ENCODE measurements at places on chromosomes 2 and 18.

GRCh38 chr2:216090369-216090786, 8.7 kb downstream of the TMEM169 start:
- no peak for DNase-seq

- DNase-seq, result no peak
Observed at GRCh38 chr2:97849881-97850528, 136.6 kb downstream of the ZAP70 start.

DNA sequence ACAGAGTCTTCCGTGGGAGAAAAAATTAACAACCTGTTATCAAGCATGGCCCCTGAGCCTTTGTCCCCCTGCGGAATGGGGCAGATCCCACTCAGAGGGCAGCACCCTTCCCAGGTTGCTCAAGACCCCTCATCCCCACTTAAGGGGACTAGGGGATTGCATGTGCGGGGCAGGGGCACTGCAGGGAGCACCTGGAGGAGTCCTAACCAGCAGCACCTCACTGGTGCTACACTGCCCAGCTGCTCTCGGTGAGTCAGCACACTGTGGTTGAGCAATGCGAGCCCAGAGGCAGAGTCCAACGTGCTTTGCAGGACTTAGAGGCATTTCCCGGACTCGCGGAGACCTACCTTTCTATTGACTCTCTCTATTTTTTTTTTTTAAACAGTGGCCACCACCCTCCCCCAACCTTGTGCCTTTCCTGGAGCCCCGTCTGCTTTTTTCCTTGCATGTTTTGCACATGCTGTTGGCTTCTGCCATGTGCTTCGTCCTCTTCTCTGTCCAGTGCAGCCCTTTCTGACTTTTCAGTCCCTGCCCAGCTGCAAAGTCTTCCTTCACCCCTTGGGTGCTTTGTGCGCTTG, 74.0 kb downstream of the IL1R2 start:
- DNase-seq, result no peak

DNA sequence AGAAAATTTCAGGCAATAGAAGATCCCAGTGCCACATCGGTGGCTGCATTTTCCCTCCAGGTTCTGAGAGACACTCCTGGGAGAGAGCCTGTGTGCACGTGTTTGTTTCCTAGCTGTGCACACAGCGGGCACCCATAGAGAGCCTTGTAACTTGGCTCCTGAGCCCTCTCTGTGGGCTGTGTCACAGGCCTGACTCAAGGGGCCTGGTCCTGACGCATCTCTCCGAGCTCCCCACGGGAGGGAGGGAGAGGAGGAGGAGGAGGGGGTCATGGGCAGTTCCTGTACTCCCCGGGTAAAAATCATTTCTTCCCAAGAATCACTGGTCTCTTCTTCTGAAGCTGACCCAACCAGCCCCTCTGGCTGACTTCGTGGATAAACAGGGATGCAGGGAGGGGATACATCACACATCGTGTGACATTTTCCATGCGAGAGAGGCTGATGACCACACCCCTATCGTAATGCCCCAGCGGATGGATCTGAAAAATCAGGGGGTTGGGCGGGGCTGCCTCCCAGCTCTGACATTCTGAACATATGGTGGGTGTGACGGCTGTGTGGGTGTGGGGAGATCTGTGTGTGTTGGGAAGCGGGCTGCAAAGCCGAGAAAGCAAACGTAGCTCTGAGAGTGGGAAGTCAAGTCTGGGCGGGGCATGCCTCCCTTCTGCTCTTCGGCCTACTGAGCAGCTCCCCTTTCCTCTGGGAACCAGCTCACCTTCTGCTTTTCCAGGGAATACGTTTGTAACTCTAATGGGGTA, 308.3 kb upstream of the HS6ST1 start:
- DNase-seq, result no peak

DNA sequence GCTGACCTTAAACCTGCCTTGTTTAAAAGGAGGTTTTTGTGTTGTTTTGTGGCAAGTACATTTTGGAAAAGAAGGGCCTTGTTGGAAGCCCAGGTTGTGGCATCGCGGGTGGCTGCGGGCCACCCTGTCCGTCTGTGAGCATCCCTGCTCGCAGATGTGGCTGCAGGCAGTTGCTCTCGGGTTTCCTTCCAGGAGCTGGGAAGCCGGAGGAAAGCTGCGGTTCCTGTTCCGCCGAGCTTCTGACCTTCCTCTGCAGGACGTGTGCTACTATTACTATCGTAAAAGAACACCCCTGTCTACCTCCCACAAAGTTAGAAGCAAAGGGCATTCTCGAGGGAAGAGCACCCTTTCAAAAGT, 766 bp downstream of the MFF start:
- DNase-seq, result no peak

DNA sequence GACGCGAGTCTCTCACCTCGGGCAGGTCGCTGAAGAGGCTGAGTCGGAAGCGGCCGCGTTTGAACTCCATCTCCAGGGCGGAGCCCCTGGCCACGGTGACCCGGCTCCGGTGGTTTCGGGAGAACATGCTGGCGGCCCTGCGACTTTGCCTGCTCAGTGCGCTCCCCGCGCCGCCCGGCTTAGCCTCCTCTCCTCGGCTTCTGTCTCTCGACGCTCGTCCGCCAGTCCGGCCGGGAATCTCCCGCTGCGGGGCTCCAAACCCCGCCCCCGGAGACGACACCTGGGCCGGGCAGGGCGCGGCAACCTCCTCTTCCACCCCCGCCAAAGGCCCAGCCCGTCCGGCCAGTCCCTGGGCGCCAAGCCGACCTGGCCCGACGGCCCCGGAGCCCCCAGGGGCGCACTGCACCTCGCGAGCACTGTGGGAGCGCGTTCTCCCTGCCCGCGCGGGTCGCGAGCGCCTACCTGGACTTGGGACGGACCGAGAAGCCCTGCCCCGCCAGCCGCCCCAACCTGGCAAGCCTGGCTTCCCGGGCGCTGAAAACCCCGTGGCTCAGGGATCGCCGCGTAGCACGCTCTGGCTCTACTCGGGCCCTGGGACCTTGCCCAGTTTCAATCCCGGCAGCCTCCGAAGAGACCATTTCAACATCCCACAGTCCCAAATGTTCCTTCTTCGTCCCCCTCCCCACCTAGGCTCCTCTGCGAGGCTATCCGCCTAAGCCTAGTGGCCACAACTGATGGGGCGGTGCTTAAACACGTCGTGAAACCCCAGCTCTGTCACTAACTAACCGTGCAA, at the start of gene RTKN:
RTKN (minus strand) TSS at position 248 of the 793 bp plus-strand sequence; CDS start at position 127, 121 bp downstream.
- no peak for DNase-seq

DNA sequence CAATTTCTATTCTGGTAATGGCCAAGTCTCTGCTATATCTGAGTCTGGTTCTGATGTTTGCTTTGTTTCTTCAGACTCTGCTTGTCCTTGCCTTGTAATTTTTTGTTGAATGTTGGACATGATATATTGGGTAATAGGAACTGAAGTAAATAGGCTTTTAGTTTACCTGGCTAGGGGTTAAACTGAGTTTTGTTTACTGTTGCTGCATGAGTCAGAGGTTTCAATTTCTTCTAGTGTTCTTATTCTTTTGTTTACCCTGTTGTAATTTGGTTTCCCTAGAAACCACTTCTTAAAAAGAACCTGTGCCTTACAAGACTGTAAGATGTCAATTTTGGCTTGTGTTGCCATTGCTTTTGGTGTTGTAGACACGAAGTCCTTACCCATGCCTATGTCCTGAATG, 285.0 kb upstream of the KCNH7 start:
- DNase-seq, result no peak

GRCh38 chr2:132577686-132578085, 92.3 kb downstream of the LYPD1 start:
- no peak for DNase-seq

GRCh38 chr2:176105078-176105729, 1.9 kb upstream of the HOXD11 start:
- no peak for DNase-seq

- no peak for DNase-seq
Observed at GRCh38 chr2:62265106-62265505, 69.2 kb downstream of the B3GNT2 start.

GRCh38 chr2:158021226-158021625, 80.5 kb upstream of the UPP2 start:
- no peak for DNase-seq

- DNase-seq, result no peak
Observed at GRCh38 chr18:36580266-36580665, 248.5 kb downstream of the TPGS2 start.
